Fibroblast of upper back skin (primary cell): ENCODE measurements at places on chromosomes 16 and 17.
A peak's percentile ranks its signal among the peaks of the same experiment; 100 is the strongest.

DNA sequence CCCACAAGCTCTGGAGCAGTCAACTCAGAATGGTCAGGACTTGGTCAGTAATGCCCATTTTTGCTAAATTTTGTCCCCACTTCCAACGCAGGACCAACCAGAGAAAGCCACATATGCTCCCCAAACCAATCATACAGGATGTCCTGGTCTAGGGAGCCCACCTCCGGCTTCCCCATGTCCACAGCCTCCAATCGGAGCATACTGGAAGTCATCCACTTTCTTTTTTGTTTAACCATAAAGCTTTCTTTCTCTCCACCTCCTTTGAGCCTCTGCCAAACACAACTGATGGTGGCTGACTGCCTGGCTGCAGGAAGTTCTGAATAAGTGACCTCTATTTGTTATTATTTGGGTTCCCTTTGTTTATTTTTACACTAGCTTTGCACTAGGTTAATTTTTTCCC, 549.1 kb downstream of the WWOX start:
- no peak for DNase-seq

DNA sequence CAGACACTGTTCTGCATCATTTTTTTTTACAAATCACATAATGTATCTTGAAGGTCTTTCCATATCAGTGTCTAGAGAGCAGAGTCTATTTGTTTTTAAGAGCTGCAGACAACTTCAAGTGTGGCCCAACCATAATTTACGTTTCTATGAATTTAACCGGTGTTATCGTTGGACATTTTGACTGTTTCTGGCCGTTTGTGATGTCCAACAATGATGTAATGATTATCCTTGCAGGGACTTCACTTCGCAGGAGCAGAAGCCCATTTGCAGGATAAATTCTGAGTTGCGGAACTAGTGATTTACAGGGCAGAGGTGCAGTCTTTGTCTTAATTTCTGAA, 26.9 kb upstream of the HLF start:
- no peak for DNase-seq

GRCh38 chr16:66524601-66525164, 25.2 kb downstream of the TK2 start:
- no peak for DNase-seq

DNA sequence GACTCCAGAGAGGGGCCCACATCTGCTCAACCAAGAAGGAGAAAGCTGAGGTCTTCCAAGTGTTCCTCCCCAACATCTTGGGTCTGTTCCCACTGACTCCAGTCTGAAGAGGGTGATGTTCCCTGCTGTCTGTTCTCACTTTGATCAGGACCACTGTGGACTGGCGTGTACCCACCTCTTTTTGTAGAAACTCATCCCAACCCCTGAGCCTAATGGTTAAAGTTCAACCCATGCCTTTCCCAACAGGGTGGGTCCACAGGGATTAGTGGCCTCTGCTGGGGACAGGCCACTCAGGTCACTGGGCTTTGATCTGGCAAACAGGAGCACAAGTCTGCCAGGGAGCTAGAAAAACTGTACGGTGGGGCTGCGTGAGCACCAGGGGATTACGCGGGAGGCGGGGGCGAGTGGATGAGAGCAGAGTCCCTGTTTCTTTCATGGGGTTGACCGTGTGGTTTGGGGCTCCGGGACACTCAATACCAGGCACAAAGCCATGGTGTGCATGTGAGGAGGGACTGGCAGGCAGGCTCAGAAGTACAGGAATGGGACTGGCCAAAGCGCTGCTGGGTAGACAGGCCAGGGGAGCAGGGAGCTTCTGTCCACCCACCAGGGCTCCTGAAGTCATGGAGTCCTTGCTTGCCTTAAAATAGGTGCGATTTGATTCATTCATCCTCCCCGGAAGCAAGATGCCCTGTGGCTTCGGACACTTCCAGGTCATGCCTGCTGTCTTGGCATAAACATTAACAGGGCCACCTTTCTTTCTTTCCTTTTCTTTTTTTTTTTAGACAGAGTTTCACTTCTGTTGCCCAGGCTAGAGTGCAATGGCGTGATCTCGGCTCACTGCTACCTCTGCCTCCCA, at the start of gene CA5A:
TSS of gene CA5A (minus strand) at position 155 of the 856 bp plus-strand sequence. CDS start at position 76, 79 bp downstream.
- DNase-seq = no peak

GRCh38 chr17:59761385-59762048, 54.1 kb downstream of the VMP1 start:
- peak; percentile 99 for DNase-seq

DNA sequence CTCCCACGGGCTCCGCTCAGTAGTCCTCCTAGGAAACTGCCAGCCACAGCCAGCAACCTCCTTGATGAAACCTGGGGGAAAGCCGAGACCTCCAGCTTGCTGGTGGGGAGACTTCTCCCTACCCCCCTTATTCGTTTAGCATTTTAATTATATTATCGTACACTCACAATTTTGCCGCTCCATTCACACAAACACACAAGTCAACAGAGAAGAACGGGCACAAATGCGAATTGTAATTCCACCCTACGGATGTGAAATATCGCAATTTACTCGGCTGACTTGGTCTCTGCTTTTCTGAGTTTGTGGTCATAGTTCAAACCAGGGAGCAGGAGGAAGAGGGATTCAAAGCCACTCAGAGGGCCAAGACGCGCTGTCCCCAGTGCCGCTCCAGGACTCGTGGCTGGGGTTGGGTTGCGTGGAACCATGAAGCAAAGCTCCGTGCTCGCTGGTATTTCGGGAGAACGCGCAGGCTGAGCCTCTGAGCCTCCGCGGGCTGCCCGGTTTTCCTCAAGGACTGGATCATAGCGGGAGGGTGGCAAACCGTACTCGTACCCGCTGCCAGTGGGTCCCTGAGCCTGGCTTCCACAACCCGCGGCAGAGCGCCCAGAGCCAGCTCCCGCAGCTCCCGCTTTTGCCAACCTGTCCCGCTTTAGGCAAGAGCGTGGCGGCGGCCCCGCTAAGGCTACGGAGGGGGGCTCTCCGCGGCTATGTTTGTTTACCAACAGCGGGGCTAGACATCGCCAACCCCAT, 2.0 kb downstream of the LHX1 start:
- DNase-seq = no peak

GRCh38 chr17:79922116-79922601, 82.9 kb upstream of the CBX4 start:
- no peak for DNase-seq

DNA sequence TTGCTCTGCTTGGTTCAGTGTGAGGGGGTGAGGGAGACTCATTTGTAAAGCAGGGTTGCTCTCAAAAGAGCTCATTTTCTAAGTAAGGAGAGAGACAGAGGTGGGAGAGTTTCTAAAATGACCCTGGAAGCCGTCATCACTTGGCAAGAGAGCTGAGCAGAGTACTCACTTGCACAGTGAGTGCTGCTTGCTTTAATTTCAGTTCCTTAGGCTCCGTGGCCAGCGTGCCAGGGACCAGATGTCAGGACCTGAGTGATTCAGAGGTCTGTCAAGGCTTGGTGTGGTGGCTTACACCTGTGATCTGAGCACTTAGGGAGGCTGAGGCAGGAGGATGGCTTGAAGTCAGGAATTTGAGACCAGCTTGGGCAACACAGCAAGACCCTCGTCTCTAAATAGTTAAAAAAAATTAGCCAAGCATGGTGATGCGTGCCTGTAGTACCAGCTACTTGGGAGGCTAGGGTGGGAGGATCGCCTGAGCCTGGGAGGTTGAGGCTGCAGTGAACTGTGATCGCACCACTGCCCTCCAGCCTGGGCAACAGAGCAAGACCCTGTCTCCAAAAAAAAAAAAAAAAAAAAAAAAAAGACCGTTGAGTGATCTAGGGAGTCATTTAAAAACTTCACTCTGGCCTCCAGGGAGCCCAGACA, 10.7 kb downstream of the ZNF205 start:
- DNase-seq = no peak

DNA sequence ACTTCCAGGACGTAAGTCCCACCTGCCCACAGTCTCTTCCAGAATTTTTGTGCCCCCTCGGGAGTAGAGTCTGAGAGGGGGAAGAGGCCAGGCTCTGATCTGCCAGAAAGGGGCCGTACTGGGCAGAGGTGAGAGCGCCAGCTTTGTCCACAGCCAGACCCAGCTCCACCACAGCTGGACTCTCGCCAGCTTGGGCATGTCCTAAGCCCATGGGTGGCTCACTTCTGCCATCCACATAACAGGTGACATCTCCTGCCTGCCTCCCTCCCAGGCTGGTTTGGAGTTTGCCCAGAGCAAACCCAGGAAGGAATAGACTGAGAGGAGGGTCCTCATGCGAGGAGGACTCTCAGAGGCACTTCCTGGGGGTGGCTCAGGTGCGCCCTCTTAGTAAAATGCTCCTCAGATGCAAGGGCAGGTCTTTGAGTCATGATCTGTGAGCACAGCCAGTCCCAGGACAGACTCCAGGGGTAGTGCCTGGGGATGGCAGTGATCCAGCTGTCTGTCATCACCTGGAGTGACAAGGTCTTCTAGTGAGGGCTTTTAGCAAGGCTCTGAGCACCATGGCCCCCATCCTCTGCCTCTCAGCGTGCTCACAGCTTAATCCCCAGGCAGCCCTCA, 89.2 kb downstream of the AMFR start:
- no peak for DNase-seq

- peak; percentile 47 for DNase-seq
Observed at GRCh38 chr16:29909391-29909790, 9.1 kb downstream of the ASPHD1 start.

GRCh38 chr17:8951206-8951605, 14.3 kb downstream of the PIK3R5 start:
- DNase-seq = no peak

- peak; percentile 25 for DNase-seq
Observed at GRCh38 chr16:82829301-82829700, 202.5 kb downstream of the CDH13 start.

DNA sequence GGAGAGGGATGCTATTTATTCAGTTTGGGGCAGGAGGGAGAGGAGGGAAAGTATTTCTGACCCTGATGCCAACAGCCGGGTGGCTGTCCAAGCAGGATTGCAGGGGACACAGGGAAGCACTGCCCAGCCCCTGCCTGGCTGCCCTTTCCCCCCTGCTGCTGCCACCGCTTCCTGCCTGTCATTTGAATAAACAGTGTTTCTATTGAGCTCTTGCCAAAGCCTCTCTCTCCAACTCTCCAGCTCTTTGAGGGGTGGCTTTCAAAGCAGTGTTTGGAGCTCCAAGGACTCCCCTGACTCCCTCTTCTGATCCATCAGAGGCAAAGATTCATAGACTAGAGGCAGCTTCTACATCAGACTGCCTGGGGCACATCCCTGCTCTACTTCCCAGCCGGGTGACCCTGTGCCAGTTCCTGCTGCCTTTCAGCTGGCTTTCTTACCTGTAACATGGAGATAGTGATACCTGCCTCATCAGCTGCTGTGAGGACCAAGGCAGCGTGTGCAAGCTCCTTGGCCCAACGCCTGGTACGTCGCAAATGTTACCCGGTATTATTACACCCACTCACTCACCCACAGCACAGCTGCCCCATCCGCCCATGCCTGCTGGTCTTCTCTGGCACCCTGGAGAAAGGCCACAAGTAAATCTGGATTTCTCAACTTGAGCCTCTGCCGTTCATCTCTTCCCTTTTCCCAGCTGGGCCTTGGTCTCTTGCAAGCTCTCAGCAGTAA, 9.5 kb downstream of the PROCA1 start:
- DNase-seq = no peak

DNA sequence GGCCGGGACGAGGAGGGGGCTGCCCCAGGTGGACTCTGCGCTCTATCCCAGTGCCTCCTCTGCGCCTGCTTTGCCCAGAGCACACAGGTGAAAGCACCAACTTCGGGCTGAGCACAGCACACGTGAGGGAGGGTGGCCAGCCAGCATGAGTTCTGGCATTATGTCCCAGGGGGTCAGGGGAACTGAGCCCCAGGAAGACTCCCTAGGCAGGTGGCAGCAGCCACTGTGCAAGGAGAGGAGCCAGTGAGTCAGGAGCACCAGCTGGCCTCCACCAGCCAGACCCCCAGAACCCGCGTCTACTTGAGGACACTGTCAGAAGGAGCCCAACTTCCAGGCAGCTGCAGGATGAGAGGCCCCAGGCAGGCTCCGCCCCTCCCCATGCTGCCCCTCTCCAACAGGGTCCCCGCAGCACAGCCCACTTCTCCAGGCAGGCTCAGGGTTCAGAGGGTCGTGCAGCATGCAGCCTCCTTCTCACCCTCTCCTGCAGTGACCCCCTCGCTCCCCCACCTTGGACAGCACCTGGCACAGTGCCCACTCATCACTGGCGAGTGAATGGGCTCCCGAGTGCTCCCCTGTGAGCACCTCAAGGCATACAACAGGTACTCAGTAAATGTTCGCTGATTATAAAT, 44.2 kb upstream of the RASD1 start:
- no peak for DNase-seq

DNA sequence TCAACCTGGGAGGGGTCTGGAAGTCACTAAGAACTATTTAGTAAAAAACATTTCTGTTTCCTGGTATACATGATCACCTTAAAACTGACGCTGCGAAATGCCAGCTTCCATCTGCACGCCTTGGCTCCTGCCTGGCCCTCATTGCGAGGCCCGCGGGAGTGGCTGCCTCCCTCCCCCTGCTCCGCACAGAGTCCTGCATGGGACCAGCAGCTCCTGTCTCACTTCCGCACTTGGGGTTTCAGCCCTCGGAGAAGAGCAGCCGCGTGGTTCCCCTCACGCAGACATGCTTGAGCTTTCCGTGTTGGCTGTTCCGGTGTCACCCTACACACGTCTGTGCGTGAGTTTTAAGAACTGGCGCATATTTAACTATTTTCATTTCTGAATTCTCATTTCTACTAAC, 18.4 kb downstream of the MTHFSD start:
- DNase-seq = no peak

DNA sequence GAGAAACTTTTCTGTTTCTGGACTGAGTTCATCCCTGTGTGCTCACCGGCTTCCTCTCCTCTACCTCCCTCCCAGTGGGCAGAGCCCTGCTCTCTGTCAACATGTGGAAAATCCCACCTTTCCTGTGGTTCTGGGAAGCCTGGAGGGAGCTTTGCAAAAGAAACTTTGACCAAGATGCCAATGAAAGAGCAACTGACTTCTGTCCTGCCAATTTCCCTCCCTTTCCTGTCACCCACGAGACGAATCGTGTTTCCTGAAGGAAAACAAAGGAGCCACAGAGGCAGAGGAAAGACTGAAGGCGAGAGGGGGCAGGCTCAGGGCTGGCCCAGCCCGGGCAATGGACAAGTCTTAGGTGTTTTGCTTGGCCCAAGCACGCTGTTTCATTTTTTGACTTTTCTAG, 82.8 kb downstream of the PLCG2 start:
- DNase-seq = no peak

DNA sequence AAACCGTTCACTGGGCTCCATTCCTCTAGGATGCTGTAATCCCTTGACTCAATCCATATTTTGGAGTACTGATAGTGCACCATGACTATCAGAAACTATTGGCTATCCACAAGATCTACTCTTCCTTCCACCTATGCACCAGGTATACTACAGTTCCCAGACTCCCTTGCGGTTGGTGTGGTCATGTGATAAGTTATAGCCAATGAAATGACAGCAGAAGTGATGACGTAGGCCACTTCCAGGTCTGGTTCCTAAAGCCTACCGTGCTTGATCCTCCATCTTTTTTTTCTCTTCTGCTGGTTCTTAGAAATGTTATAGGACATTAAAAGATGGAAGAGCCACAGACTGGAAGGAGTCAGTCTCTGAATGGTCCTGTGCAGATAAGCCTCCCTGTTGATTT, 278.8 kb upstream of the C16orf82 start:
- no peak for DNase-seq

GRCh38 chr17:42672038-42672437, 4.8 kb downstream of the PLEKHH3 start:
- DNase-seq = no peak
